Activated T-cell treated with anti-CD3 and anti-CD28 coated beads, Interleukin-2, amount 50 U/mL, for 24 hours (primary cell): ENCODE measurements at places on chromosomes 11 and 22.

DNA sequence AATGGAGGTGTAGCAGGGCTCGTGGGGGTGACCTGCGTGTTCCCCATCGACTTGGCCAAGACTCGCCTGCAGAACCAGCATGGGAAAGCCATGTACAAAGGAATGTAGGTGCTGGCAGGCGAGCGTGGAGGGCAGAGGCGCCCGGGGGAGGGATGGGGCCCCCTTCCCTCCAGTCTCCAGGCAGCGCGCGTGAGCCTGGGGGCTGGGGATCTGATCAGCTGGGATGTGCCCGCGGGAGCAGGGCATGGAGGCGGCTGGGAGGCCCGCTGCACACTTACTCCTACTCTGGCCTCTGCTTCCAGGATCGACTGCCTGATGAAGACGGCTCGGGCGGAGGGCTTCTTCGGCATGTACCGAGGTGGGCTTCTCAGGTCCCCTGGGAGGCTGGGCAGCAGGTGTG, 17.8 kb downstream of the SLC25A18 start:
- DNase-seq, result no peak

GRCh38 chr22:40009292-40009774, 14.6 kb downstream of the FAM83F start:
- no peak for DNase-seq

- no peak for DNase-seq
Measured at GRCh38 chr22:43412808-43413795, 1.3 kb downstream of the MPPED1 start.

DNA sequence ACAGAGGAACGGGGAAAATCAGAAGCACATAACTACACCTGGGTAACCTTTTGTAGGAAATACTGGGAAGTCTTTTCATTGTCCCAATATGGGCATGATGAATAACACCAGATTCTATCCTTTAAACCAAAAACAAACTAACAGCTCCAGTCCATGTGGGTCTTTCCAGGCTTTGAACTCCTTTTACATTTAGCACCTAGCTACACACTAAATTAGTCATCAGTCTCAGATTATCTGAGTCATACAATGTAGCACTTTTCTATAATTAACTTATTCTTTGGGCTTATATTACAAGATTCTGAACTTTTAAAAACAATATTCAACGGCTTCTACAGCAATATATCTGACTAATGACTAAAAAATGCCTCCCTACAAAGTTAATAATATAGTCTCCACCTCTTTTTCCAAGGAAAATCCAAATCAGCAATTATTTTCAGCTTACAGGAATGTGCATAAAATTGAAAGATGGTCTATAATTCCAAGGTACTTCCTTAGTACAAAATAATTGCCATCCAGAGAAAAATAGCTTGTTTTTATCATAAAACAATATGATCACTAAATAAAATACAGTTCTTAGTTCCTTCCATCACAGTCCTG, 26.3 kb downstream of the STK33 start:
- no peak for DNase-seq

- DNase-seq, result no peak
Measured at GRCh38 chr11:75199412-75199955, 41.1 kb upstream of the TPBGL start.

GRCh38 chr11:8605971-8606563, 12.0 kb upstream of the STK33 start:
- no peak for DNase-seq

- DNase-seq, result no peak
Measured at GRCh38 chr11:66072518-66072917, 2.4 kb downstream of the PACS1 start.

GRCh38 chr11:70312401-70313357, 42.2 kb downstream of the PPFIA1 start:
- DNase-seq, result no peak

DNA sequence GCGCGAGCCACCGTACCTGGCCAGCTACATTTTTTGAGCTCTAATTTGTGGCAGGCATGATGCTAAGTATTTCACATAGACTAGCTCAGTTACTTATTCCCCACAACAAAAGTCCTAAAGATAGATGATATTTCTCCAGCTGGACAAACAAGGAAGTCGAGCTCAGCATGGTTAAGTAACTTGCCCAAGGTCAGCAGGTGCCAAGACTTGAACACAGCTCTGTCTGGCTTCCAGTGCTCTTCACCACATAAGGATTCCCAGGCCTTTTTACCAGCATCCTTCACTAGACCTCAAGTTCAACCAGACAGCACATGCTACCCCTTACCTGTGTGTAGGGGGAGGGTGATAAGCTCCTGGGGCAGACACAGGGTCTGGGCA, 177.3 kb upstream of the NCAM1 start:
- no peak for DNase-seq

GRCh38 chr11:70467201-70468085, 69.1 kb downstream of the CTTN start:
- DNase-seq, result peak; percentile 54

DNA sequence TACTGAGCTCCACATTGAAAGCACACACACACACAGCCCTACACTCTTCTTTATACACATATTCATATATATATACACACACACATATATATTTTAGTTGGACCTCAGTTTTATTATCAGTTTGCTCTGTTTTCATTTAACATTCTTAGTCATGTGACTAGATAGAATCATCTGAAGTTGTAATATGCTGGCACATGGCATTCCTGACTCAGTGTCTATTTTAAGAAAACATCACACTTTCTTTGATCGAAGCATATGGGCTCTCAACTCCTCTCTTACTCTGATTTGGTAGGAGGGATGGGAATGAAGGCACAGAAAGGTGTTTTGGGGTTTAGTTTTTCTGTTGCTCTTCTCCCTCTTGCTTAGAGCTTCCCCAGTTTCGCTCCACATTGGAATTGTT, 24.8 kb downstream of the AMOTL1 start:
- no peak for DNase-seq

- no peak for DNase-seq
Measured at GRCh38 chr22:19612866-19613572, 88.8 kb upstream of the CLDN5 start.

GRCh38 chr11:108364159-108364558, 103.2 kb downstream of the C11orf65 start:
- DNase-seq, result no peak

DNA sequence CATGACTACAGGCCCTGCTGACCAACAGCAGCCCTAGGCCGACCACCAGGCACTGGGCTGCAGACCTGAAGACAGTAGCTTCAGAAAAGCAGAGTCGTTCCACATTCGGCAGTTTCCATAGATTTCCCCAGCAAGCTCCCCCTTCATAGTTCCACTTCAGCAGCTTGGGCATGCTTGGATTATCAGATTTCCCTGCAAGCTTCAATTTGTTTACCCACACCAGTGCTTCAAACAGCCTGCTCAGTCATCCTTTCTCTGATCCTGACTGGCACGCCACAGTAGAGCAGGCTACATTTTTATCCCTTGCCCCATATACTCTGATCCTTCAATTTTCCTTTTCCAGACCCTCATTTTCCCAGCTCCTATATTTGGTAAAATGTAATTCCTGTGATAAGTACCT, 51.1 kb upstream of the CFAP300 start:
- DNase-seq, result no peak

DNA sequence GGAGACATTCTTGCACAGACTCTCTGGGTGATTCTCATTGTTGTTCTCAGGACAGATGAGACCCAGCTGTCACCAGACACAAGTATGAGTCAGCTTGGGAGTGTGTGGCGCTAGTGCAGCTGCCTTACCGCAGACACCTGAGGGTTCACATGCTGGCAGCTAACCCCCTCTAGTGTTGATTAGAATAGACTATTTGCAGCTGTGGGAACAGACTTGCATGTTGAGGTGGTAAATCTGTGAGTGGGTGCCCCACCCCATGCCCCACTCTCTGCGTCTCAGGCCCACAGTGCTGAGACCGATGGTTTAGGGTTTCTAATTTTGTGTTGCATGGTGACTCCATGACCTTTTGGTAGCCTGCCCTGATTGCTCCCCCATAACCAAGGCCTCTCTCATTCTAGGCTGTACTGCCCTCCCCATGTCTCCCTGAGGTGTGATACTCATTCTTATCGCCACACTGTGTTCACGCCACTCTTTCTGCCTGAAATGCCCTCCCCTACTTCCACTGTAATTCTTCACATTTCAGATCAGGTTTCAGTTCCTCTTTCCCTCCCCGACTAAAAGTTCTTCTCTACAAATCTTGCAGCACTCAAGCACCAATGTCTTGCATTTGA, 73.7 kb upstream of the KIRREL3 start:
- DNase-seq, result no peak

- DNase-seq, result no peak
Measured at GRCh38 chr11:66309475-66309874, 7.4 kb downstream of the CD248 start.

- no peak for DNase-seq
Measured at GRCh38 chr11:48082771-48083170, 102.4 kb downstream of the PTPRJ start.

GRCh38 chr22:42648368-42649245, 585 bp downstream of the CYB5R3 start:
- peak; percentile 67 for DNase-seq

GRCh38 chr11:103395612-103396011, 286.4 kb downstream of the DYNC2H1 start:
- DNase-seq, result no peak

DNA sequence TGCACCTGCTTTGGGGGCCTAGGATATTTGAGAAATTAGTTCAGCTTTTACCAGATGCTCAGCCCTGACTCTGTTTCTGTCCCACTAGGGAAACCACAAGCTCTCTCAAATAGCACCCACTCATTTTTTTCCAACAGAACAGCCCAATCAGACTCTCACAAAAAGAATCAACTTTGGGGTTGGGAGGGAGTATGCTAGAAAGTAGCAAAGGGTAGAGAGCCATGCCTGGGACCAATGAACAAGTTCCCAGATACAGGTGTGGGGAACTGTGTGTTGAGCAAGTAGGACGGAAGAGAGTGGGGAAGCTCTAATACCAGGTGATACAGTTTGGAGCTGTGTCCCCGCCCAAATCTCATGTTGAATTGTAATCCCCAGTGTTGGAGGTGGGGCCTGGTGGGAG, 41.1 kb downstream of the TRIM66 start:
- DNase-seq, result no peak

DNA sequence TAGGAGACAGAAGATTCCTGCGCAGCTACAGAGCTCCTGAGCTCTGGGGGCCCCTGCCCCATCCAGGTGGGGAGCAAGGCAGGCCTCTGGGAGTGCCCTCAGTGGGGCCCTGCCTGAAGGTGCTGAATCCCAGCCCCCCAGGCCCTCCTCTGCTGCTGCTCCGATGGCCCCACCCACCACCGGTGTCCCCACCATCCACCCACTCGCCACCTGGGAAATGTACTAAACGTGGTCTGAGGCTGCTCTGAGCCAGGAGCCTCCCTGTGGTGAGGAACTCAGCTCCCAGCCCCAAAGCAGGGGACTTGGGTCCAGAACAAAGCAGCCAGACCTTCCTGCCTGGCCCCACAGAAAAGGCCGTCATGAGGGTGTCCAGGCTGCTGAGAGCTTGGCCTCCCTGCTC, 289.4 kb downstream of the CTTN start:
- no peak for DNase-seq

DNA sequence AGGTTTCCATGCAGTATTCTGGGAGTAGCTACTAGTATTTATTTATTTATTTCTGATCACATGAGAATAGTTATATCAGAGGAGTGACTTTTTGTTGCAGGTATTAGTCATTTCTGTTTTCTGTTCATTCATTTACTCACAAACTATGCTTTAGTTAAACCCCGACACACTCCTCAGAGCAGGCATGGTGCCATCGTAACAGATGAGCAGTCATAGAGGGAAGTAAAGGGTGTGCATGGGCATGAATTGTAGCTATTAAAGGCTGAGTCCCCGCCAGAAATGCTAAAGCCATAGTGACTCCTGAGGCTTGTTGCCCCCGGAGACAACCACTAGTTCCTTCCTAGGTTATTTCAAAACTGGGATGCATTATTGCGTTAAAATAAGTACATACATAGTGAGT, 10.6 kb downstream of the JHY start:
- no peak for DNase-seq

DNA sequence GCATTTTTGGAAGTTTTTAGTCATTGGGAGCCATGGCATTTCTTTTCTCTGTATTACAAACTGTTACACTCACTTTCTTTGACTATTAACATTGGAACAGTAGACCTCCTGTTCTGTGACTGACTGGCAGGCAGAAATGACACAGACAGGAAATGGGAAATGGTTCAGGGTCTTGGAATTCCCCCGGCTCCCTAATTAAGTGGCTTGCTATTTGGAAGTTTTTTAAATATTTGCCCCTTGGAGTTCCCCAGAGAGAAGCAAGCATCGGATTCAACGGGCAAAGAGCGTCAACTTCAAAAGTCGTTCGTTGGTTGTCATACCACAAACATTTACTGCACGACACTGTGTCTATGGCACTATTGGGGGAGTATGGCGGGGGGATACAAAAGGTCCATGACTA, 1.1 kb upstream of the BIRC2 start:
- DNase-seq, result no peak

- no peak for DNase-seq
Measured at GRCh38 chr11:64097468-64098317, 62.0 kb downstream of the FLRT1 start.

DNA sequence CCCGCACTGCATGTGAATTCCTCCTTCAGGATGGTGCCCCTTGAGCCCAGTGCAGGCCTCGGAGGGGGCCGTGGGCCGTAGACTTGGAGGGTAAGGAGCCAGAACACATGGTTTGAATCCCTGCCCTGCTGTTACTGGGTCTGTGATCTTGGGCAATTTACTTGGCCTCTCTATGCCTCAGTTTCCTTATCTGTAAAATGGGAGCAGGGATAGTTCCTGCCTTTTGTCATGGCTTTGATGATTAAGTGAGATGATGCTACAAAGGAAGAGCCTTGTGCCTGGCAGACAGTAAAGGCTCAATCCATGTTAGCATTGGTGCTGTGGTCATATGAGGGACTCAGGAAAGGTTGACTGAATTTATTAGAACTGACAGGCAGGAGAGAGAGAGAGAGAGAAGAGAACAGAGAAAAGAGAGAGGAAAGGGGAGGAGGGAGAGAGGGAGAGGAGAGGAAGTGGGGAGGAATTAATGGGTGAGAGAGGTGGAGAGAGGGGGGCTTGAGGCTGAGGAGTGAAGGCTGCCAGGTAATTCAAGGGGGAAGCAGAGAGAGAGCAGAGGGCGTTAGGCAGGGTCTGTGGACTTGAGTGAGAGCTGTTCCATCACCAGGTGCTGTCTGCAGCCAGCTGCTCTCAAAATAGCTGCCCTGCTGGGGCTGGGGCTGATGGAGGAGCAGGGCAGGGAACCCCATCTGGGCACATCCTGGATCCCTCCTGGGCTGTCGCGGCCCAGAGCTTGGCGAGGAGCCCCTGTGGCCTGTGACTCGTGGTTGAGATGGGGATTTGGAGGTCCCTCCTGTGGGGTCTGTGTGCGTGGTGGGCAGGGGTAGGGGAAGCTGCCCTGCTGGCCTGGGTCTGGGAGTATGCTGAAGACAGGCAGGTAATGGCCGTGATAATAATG, 44.1 kb downstream of the MCM5 start:
- no peak for DNase-seq

DNA sequence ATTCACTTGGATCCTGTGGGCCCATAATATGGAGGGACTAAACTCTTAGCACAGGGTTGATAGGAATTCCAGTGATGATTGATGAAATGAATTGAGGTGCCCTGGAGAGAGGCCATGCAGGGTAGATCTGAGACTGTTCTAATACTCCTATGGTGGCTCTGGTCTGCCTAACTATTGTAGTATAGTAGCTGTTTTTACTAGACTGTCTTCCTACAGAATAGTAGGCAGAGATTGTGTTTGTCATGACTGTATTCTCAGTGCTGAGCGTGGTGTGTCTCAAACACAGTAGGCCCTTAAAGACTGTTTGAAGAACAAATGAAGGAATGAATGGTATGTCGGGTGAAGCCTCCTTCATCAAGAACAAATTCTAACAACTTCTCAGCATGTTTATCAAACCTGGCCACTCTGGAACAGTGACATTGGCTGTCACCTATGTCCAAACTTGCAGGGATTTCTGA, 107.0 kb upstream of the SESN3 start:
- no peak for DNase-seq
